Left renal pelvis (tissue), 4 donors: ENCODE measurements at places on chromosomes 3 and 15.

DNA sequence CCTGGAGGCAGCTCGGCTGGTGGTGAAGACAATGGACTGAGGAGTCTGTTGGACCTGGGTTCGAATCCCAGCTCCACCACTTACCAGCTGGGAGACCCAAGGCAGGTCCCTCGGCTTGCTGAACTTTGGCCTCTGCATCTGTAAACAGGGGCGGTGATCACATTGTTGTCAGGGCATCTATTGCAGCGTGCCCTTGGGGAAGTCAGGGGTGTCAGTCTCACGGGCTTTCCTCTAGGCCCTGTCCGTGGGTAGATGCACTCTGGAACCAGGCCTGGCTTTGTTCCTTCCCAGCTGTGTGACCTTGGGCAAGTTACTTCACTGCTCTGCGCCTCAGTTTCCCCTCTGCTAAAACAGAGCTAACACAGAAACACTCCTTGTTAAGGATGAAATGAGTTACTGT lies 68.8 kb upstream of the SLC6A6 start:
- no peak for DNase-seq

- peak; percentile 50 for DNase-seq
Observed at GRCh38 chr15:38073178-38073946, 138.9 kb downstream of the TMCO5A start.

DNA sequence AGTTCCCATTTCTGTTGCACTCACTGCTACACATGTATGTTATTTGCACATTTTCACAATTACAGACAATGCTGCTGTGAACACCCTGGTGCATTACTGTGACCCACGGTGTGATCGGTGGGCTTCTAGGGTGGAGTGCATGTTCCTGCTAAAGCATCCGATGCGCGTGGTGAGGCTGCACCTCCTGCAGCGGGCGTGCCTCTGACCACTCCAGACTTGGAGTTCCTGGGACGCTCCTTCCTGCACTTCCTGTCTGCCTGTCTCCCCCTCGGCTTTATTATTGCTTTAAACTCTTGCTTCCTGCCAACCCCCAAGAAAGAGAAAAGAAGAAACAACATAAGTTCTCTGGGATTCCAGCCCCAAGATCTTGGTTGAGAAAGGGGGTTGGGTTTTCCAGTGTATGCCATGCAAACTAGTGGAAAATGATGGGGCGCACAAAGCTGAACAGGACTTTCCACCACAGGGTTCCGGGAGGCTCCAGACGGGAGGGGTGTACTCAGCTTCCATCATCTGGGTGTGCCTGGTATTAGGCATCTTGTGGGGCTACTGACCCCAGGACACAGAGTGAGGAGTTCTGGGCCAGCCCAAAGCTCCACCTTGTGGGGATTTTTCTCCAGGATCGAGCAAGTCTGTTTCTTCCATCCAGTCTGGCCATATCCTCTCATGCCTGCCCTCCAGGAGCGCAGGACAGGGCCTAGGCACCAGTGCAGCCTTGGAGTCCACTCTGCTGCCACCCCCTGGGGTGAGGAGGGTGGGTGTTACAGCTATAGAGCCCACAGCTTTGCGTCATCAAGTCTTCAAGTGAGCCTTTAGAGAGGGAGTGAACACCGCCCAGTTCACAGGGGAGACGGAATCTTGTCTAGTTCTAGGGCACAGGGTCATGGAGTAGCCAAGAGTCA lies 11.2 kb downstream of the RPL32 start:
- no peak for DNase-seq

GRCh38 chr3:168088106-168088720 lies 7.5 kb downstream of the GOLIM4 start:
- no peak for DNase-seq

DNA sequence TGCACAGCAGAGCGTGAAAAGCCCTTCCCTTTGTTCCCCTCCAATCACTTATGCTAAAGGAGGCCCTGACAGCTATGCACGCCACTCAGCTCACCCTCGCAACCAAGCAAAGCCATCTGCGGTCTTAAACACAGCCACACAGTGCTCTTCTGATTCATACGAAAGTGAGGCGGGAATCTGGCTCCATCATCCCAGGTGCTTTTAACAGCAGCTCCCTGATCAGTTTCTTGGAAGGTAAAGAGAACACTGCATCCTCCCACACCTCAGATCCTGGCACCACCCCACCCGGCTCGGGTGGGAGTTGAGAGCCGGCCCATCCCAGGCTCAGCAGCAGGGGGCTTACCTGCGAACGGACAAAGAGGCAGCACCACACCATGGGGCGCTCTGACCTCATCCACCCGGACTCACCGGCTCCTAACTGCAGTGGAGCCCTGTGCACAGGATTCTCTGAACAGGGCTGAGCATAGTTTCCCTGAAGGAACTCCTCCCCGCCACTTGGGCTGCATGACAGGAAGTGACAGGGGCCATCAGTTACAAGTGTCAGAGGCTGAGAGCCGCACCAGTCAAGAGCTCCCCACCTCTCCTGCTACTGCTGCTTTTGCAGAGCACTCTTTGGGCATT lies 114.3 kb upstream of the ARHGEF3 start:
- no peak for DNase-seq

DNA sequence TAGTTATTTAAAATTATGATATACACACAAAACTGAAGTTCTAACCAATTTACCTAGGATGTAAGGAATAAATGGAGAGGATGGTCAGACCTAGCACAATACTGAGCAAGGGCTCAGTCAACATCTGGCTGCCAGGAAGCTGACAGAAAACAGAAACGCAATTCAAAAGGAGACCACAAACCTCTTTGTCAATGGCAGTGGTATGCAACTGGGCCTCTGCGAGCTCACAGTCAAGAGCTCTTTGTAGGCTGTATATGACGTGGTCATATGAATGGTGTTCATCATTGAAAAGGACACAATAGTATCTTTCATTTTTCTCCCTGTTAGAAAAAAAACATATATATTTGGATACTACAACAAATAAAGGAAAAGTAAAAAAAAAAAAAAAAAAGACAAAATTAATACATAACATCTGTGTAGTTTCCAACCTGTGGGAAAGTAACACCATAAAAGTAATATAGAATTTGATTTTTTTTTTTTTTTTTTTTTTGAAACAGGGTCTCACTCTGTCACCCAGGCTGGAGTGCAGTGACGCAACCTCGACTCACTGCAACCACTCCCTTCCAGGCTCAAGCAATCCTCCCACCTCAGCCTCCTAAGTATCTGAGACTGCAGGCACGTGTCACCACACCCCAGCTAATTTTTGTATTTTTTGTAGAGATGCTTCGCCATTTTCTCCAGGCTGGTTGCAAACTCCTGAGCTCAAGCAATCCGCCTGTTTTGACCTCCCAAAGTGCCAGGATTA lies 37.9 kb downstream of the UBR1 start:
- no peak for DNase-seq

GRCh38 chr3:31265646-31266428 lies 266.9 kb upstream of the STT3B start:
- no peak for DNase-seq

DNA sequence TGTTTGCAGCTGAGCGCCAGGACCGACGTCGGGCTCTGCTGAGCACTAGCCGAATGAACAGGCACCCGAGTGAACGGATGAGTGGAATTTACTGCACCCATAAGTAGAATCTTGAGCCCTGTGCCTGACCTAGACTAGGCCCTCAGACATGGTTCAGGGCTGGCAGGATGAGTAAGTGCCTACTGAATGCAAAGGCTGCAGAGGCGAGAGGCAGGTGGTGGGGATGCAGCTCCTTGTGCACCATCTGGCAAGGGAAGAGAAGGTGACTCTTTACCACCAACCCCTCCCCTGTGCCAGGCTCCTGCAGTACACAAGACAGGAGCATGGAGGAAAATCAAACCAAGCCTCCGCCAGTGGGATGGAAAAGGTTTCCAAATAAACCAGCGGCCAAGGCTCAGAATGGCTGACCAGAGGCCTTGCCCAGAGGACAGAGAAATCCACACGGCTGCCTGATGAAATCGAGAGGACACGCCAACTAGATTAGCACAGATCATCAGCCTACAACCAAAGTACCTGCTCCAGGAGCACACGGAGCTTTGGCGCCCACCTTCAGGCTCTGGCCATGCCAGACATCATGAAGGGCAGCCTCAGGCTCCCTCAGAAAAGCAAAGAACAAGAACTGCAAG lies 141.7 kb upstream of the IQSEC1 start:
- DNase-seq = no peak

DNA sequence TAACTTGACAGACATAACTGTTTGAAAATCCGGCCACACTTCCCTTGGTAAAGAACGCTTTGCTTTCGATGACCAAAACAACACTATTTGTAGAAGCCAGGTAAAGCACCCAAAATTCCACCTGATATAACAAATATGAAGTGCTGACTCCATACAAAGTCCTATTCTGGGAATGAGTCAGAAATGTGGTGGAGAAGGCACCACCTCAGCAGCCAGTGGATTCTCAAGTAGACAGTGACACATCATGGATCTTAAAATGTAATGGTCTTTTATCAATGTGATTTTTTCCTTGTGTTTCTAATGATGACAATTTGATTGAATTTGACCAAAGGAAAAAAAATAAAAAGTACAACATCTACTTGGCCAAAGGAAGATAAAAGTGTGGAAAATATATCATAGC lies 135.0 kb upstream of the WNT5A start:
- DNase-seq = no peak

DNA sequence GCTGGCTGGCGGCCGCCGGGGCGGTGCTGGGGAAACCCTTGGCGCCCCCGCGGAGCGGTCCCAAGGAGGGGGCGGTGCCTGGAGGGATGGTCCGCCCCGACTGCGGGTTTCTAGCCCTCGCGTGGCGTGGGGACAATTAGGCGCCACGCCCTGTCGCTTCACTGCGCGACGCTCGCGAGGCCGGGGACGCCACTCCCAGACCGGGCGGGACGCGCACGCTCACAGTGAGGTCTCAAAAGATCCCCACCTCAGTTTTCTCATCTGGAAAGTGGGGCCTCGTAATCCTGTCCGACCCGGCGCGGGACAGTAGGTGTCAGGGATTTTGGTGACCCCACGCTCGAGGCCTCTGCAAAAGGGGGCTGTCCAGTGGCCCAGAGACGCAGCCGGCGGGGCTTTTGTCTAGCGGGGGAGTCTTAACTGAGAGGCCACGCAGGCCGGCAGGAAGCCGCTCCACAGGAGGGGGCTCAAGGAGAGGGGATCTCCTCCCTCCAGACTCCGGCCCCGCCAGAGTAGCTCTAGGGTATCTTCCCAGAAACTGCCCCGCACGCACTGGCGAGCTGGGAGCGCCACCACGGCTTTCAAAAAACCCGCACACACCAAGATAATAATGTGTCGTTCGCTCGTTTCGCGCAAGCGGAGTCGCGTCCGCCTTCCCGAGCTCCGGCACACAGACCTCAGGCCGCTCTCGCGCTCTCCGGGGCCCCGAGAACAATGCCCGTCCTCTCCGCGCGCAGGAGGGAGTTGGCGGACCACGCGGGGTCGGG lies 710 bp upstream of the CLK3 start:
- DNase-seq = peak; percentile 67

DNA sequence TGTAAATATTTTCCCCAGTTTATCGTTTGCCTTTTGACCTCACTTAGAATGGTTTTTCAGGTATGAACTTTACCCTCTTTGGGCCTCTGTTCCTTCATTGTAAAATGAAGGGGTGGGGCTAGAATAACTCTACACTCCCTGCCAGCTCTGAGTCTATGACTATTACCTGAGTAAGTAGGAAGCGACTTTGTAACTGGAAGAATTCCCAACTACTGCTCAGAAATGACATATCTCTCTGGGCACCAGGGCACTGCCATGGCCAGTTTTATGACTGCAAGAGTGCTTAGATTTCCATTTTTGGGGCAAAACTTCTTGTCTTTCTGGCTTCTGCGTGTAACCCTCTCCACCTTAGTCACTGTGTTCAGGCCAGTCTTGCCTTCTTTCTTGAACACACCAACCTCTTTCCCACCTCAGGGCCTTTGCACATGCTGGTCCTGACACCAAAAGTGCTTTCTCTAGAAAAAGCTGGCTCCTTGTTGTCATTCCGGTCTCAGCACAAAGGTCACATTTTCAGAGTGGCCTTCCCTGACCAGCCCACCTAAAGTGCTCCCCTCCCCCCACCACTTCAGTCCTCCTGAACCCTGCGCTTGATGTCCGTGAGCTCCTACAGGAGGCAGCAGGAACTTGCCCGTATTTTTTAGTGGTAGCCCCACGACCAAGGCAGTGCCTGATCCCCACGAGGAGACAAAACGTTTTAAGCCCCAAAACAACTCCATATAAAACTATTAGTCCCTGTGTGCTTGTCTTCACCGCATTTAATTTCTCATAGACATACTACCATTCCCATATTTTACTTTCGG lies 25.6 kb downstream of the CDCP1 start:
- no peak for DNase-seq

DNA sequence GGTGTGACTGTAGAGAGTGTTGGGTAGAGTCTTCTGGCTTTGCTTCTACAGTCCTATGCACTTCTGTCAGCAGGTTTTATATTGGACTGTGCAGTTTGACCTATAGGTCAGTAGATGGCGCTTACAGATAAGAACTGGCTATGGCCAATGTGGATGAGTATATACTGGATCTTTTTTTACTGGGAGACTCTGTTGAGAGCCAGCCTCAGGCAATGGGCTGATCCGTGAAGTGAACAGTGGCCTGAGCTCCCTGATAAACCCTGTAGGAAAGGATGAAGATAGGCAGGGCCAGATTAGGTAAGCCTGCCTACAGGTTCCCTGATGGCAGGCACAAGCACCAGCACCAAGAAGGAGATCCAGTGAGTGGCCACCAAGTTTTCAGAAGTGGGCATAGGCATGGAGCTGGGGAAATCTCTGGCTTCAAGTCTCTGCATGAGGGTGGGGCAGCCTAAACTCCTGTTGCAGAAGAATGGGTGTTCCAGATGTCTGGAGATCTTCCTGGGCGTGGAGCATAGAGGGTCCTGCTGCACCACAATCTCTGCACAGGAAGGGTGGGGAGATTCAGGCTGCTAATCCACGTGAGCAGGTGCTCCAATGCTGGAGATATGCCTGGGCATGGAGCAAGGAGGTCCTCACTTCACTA lies 326.0 kb upstream of the SGO1 start:
- DNase-seq = no peak

- DNase-seq = no peak
Observed at GRCh38 chr3:109897734-109898133, 560.4 kb upstream of the DPPA4 start.

GRCh38 chr3:51934991-51935885 lies 6.5 kb downstream of the RRP9 start:
- DNase-seq = no peak

DNA sequence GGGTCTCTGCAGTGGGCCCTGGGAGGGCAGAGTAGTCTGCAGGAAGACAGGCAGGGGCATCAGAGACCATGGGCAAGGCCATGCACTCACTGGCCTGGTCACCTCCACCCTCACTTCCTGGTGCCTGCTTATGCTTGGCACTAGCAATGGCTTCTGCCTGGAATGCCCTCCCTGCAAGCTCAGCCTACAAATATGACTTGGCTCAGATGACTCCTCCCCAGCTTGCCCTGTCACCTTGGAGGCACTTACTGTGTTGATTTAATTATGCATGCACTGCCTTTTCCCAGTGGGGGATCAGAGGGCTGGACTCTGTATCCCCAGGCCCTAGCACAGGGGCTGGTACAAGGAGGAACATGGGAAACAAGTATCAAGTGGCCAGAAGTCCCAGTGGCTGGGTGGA lies 7.8 kb downstream of the C3orf18 start:
- no peak for DNase-seq

DNA sequence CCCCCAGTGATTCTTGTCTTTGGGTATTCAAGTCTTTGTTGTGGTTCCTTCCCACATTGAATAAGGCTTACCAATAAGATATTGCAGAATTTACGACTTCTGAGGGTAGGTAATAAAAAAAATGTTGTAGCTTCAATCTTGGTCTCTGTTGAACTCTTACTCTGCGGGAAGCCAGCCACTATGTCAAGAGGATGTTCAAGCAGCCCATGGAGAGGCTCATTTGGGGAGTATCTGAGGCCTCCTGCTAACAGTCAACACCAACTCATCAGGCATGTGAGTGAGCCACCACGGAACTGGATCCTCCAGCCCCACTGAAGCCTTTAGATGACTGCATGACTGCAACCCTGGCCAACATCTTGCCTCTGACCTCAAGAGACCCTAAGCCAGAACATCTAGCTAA lies 3.2 kb upstream of the TBC1D23 start:
- DNase-seq = no peak
